ENCODE measurements at places on chromosomes 7 and 10.

GRCh38 chr7:91327346-91327745 is 63.1 kb downstream of the FZD1 start:
- DNase-seq, result no peak

GRCh38 chr7:25989140-25989705 is 162.8 kb upstream of the NFE2L3 start:
- DNase-seq, result no peak

- no peak for DNase-seq
Observed at GRCh38 chr7:96887426-96887825, 117.9 kb upstream of the DLX6 start.

GRCh38 chr10:129319934-129320333 is 147.1 kb upstream of the MGMT start:
- no peak for DNase-seq

DNA sequence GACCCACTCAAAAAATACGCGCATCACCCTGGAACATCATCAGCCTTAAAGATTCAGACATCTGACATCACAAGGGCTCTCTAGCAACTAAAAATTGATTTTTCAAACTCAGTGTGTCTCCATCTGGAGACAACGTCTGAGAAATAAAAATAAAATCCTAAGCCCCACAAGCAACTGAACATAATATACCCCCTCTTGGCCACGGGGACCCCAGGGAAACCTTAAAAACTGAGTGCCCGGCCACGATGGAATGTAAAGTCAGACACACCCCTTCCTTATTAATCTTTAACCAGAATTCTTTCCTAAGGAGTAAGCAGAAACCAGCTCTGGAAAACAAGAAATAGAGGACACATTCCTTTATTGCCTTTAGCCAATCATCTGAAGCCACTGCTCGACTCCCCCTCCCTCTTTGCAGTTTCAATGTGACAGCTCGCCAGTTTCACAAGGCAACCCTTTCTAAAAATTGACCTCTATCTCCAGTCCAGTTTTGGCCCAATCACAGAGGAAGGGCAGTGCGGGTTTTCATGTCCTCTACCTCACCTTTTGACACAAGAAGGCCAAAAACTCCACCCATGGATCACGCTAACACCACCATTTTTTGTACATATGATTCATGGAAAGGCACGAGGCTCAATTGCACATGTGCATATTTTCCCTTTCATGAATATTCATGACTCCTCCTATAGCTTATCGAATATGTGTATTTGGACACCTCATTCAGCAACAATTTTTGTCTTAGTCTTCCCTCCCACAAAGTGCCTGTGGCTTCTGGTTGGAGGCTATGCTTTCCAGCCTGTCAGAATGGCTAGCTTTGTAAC is 24.2 kb downstream of the IFIT3 start:
- no peak for DNase-seq

DNA sequence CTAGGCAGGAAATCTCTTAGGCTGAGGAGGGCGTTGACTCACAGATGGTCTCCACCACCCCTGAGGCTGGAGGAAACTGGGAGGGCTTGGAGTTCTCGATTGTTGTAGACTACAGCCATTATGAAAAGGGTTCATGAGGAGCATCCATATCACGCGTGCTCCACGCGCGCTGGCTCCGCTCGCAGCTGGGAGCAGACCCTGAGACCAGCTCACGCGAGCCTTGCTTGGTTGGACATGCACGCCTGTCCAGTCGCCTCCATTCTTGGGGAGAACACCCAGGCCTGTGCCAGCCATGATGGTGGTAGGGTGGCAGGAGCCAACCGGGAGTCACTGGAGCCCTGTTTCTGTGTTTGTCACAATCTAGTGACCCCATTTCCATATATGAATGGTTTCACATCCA is 139.1 kb downstream of the TCERG1L start:
- DNase-seq, result no peak

GRCh38 chr7:28155019-28155660 is 25.5 kb downstream of the JAZF1 start:
- DNase-seq, result no peak

GRCh38 chr10:103476046-103476768 is 2.8 kb downstream of the CALHM3 start:
- DNase-seq, result no peak

GRCh38 chr7:100539436-100540006 is 518 bp downstream of the AGFG2 start:
- no peak for DNase-seq

GRCh38 chr10:47016564-47016963 is 105.3 kb downstream of the PTPN20 start:
- no peak for DNase-seq

DNA sequence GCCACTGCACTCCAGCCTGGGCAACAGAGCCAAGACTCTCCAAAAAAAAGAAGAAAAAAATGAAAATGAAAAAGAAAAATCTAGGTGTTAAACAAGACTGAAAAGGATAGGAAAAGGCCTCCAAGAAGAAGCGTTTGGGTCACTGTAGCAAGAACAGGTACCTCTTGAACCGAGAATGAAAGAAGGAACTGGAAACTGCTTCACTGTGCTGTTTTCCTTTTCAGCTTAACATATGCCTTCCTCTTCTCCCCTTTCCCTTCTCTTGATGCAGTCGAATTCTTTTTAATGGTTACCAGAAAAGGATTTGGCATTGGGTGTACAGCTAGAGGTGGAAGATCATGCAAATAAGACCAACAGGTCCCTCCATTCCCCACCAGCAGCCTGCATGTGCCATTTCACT is 28.1 kb downstream of the LRRC4 start:
- no peak for DNase-seq

- DNase-seq, result no peak
Observed at GRCh38 chr7:156234666-156235494, 405.7 kb upstream of the RNF32 start.

- no peak for DNase-seq
Observed at GRCh38 chr7:138316421-138317043, 143.5 kb upstream of the TRIM24 start.

DNA sequence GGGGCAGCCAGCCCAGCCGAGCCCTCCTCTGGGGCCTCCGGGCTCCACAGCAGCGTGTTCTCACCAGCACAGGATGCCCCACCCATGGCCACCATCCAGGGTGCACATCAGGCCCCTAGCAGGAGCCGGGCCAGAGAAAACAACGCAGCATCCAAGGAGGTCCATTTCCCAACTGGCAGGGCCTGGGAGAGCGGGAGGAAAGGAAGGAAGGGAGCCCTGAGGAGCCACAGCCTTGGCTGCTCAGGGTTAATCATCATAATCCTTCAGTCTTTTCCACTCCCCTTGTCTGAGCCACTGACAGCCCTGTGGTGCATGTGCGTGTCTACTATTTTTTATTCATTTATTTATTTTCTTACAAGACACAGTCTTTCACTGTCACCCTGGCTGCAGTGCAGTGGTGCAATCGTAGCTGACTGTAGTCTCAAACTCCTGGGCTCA is 3.6 kb downstream of the PLAC9 start:
- no peak for DNase-seq

DNA sequence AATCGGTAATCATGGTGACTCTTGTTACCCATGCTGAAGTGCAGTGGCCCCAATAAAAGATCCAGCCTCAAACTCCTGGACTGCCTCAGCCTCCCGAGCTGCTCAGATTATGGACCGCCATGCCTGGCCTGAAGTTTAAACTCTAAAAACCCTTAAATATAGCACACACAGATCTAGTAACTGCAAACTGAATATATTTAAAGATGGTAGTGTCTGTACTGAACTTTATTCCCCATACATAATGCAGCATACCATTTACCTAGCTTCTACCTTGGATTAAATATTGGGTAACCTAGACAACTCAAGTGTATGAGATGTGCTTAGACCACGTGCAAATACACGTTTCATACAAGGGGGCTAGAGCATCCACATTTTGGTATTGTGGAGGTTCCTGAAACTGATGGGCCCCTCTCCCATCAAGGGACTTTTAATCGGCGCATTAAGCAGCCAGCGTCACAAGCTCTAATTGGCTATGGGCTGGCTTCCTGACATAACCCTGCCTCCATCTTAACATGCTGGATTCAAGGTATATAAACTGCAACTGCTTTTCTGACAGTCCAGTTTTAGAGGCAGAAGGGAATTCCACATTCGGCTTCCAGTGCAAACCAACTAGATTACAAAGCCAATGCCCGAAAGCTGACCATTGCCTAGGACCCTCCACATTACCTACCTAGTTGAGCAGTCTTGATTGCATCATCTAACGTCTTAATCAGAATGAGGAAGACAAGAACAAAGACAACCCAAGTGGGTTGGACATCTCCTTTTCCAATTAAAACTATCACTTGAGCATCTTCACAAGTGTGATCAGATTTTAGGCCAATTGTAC is 13.0 kb downstream of the HNRNPA2B1 start:
- no peak for DNase-seq

DNA sequence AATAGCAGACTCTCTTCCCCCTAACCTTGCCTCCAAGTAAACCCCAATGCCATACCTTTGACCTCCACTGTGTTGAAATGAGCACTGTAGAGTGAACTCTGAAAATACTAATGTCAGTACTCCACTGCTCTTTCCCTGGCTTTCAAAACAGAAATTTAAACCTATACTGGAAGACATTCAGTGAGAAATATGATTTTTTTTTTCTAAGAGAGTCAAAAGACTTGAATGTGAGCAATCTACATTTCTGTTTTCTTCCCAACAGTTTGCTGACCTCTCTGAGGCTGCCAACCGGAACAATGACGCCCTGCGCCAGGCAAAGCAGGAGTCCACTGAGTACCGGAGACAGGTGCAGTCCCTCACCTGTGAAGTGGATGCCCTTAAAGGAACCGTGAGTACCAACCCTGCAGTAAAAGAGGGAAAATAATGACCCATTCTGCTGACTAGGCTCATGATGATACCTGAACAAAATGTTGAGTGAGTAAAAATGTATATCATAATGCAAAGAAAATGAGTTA is 6.4 kb downstream of the VIM start:
- no peak for DNase-seq

DNA sequence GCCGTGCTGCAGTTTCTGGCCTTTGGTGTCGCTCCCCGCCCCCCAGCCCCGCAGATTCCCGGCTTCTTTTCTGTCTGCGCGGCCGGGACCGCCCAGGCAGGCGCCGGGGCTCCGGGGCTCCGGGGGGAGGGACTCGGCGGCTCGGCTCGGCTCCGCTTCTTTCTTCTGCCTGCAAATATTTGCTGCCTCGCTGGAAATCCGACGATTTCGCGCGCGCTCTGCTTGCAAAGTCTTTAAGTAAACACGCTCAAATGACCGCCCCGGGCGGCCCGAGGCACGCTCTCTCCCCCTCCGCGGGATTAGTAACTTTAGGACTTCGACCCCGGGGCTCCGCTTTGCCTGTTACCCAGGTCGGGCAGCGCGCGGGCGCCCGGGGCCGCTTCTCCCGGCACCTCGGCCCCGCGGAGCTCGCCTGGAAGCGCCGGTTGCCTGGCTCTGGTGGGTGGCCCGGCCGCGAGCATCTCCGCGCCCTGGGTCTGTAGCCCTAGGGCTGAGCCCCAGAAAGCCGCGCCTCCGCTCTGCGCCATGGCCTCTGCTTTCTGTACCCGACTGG is 3.9 kb upstream of the GATA3 start:
- no peak for DNase-seq

- no peak for DNase-seq
Observed at GRCh38 chr10:12534824-12535223, 185.5 kb downstream of the CAMK1D start.

GRCh38 chr7:77415823-77416620 is at the start of gene GSAP:
GSAP (minus strand) TSS chr7:77416349; CDS start chr7:77416321, 28 bp downstream.
- no peak for DNase-seq

DNA sequence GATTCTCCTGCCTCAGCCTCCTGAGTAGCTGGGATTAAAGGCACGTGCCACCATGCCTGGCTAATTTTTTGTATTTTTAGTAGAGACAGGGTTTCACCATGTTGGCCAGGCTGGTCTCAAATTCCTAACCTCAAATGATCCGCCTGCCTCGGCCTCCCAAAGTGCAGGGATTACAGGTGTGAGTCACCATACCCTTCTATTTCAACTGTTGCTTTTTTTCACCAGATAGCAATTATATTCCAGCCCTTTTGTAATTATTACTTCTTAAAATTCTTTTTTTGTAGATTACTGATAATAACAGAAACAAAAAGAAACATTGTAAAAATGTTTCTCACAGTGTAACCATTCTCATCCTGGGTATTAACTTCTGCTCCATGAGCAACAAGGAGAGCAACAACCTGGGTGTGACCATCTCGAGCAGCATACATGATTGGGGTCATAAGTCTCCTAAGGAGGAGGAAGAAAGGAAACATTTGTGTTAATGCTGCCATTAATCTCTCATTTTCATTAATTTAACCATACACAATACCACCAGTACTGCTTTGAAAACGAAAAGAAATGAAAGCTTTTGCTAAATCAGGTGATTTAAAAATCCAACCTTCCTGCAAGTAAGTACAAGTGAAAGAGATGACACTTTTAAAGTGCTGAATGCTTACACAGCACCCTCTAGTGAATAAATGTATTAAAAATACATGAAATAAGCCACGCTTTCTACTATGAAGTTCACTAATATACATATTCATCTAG is 41.8 kb downstream of the ASZ1 start:
- DNase-seq, result no peak

DNA sequence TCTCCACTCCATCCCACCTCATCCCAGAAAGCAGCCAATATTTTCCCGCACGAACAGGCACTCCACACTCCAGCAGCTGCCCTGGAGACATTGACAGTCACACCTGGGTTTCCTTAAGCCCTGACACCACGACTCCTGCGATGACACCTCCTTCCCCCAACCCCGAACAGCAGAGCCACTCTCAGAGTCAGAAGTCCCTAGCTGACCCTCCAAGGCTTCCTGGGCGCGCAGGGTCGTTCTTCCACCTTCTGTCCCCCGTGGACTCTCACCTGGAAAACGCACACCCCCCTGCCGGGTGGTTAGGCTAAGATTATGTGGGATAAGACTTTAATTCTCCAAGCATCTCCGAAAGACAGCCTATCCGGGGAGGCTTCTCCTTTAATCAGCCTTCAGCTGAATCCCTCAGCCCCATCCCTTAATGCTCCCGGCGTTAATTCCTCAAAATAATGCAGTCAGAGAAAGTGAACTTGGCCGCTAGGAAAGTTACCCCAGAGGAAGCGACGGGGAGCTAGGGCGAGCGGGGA is 1.1 kb downstream of the DENND11 start:
- no peak for DNase-seq

GRCh38 chr10:127441350-127442219 is 107.5 kb upstream of the NPS start:
- no peak for DNase-seq
